H54 (cell line): ENCODE measurements at places on chromosomes 2 and 18.

GRCh38 chr2:144004742-144005141 is 515.2 kb downstream of the ZEB2 start:
- DNase-seq, result no peak

GRCh38 chr2:2707206-2707991 is 376.3 kb upstream of the MYT1L start:
- no peak for DNase-seq

DNA sequence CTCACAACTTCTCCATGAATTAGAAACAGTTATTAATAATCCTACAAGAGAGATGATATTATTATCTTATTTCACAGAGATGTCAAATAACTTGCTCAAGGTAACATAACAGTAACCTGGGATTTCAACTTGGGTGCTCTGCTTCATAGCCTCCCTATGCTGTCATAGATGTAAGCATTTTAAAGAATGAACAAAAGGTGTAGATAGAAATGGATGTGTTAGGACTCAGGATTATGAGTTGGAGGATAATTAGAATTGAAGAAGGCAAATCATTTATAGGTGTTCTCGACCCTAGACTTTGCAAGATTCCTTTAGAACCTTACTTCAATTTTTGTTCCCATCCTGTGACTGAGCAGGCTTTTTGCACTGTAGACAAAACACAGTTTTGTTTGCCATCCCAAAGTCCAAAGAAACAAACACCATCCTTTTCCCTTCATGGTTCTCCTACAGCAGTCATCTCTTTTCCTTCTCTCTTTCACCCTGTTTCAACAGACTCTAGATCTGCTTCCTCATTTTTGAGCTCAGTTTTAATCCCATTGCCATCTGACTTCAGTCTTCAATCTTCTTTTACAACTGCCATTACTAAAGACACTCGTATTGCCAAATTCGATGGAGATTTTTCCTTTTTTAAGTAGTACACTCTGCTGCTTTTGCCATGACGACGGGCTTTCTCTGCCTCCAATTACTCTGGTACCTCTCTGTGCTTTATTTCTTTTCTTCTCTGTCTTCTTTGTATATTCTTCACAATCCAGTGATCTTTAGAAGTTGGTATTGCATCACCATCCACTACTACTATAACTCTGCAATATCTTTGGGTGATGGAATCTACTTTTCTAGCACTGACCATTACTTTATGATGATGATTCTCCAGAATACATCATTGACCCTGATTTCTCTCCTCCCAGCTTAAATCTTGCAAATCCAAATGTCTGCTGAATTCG is 4.5 kb downstream of the HNMT start:
- DNase-seq, result no peak

GRCh38 chr2:109268916-109269315 is 139.9 kb downstream of the SH3RF3 start:
- no peak for DNase-seq

DNA sequence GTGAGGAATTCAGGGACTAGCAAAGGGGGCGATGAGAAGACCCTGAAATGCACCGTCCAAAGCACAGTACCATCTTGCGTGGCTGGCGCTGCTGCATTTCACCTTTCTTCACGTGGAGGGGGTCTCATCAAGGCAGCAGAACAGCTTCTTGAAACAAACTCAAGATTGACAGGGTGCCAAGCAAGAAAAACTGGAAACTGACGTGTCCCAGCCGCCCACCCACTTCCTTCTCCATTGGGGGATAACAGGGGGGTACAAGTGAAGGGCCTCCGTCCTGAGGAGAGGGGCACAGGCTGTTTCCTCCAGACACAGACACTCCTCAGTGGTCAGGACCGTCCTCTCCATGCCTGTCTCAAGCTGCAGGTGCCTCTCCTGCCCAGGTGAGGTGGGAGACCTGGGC is 32.5 kb downstream of the HDAC4 start:
- DNase-seq, result no peak

GRCh38 chr2:120318626-120319025 is 27.3 kb upstream of the INHBB start:
- no peak for DNase-seq
